ENCODE measurements at places on chromosomes 2 and 18.

DNA sequence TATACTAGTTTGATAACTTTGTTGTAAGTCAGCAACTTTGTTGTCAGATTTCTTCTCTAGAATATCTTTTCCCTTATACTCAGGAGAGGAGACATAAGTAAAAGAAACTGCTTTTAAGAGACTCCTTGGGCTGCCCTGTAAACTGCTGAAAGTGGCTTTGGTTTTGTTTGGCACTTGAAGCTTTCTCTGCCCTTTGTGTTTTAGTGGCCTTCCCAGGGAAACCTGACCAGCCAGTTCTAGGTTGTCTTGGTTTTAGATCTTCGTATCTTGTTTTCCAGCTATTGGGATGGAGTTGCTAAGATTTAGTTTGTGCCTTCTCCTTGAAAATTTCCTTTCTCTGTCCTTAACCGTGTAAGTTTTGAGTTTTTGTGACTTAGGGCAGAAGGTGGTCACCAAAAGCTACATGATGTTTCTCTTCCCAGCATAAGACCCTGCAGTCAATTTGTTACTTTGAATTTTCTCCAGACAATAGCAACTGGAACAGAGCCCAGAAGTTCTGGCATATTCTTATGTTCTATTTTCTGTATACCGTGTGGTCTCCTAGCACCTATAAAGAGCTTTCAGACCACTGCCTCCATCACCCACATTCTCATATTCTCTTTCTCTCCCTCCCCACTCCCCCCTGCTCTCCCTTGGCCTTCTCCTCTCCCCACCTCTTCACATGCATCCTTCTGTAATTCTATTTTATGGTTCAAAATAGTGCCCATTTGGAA lies 81.1 kb downstream of the BOLA3 start:
- DNase-seq, result no peak

DNA sequence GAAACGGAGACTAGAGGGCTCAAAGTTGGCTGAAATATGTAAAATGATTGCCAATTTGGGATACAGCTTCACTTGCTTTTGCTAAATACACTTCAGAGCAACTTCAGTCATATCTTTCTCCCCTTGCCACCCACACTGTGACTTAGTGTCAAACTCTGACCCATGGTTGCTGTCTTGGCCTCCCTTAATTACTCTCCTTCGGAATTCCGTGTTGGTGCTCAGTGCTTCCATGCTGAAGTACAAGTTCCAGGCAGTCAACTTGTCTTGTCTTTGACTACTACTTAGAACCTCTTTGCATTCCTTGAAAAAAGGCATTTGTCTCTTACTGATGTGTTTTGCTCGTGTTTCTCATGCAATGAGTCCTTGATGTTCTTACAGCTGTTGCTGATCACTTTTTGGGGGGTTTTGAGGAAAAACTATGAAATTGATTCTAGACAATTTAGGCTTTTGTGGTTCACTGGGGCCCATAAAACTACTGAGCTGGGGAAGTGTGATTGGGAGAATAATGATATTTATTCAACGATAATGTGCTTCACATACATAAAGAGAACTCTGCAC lies 146.0 kb downstream of the UBE2E3 start:
- no peak for DNase-seq

DNA sequence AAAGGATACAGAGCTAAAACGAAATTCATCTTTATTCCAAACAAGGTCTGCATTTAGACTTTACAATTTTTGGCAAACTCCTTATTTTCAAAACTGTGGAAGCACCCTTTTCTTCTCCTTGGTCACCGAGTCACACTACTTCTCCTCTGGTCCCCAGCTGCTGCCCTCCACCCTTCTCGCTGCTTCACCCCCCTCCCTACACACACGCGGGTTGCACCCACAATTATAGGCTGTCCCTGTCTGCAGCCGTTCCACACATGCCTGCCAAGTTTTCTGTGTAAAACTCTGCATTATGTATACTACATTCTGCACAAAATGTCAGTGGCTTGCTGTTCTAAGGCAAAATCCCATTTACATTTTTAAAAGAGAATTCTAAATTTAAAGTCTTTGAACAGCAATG lies 63.5 kb downstream of the PTPN2 start:
- DNase-seq, result no peak

DNA sequence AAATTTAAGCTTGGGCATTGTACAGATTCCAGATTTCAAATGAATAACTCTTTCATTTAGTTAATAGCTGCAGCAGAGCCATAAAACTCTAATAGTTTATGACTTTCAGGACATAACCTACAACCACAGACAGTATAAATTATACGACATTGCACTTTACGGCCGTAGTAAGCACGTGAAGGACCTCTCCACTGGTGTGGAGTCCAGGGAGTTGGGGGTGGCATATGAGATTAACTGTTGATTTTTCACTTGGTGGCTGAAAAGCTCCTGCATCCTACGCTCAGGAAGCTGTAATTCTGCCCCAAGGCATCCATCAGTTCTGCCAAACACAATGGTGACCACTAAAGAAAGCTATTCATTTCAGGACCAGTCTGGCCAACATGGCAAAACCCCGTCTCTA lies 376.2 kb downstream of the SOX11 start:
- peak; percentile 25 for DNase-seq

DNA sequence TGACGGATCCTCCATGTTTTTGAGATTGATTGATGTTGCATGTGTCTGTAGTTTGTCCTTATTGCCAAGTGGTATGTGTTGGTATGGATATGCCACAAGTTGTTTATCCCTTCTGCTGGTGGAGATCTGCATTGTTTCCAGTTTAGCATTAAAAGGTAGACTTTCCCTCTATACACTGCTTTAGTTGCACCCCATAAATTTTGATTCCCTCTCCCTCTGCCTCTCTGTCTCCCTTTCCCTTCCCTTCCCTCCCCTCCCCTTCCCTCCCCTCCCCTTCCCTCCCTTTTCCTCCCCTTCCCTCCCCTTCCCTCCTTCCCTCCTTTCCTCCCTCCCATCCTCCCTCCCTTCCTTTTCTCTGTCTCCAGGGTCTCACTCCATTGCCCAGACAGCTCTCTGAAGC lies 18.6 kb upstream of the TOGARAM2 start:
- DNase-seq, result no peak

DNA sequence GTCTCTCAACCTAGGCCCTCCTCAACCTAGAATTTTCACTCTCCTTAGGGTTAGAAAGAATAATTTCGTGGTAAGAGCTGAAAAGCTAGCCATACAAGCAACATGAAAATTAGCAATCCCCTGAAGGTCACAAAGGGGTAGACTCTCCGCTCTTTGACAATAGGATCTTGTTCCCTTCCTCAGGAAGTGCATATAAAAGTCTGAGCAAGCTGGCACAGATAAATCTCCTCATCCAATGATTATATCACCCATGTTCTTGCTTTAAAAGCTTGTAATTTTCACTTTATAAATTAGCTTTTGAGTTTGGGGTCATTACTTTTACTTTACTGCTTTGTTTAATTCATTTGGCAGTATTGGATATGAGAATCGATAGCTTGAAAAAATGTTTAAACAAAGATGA lies 852.3 kb upstream of the CRIM1 start:
- DNase-seq, result no peak

DNA sequence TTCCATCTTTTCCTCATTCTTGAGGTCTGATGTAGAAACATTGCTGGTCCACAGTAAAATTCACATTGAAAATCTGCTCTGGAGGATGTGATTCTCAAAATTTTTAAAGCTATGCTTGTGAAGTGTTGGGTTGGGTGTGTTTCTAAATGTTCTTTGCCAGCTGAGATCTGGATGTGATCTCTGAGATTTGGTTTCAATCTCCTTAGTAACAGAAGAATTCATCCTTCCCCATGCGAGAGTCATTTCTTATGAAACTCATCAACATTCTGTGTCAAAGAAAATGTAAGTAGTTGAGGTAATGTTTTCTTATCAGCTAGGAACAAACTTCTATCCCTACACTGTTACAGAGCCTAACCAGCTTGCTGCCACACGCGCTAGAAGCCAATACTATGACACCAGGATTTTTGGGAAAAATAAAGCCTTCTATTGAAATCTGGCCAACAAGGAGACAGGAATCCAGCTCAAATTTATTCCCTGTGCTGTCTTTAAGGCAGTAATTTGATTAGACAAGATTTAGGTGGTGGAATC lies 134.9 kb downstream of the PTH2R start:
- no peak for DNase-seq

- no peak for DNase-seq
These were observed 6.0 kb upstream of the NFE2L2 start for GRCh38 chr2:177270531-177270930.

GRCh38 chr2:116769514-116769913 lies 1045.0 kb upstream of the DDX18 start:
- DNase-seq, result no peak

DNA sequence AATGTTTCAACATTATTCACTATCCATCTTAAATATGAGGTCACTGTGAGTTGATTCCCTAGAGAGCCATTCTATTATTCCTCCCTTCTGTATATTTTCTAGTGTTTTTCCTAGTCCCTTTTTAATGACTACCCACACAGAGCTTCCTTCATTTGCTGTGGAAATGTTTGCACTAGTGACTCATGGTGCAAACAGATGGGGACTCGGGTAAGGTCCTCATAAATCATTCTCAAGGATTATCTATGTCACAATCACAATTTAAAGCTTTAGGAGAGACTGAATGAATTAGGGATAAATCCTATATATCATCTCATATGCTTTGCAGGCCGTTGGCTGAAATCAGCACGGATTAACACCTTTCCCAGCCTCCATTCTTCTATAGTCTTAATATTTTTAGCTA lies 159.6 kb downstream of the DCC start:
- DNase-seq, result no peak

- no peak for DNase-seq
These were observed 16.9 kb downstream of the HS1BP3 start for GRCh38 chr2:20633794-20634506.

- DNase-seq, result no peak
These were observed 91.9 kb downstream of the VRK2 start for GRCh38 chr2:58138396-58139030.

- peak; percentile 3 for DNase-seq
These were observed 30.6 kb upstream of the SPP2 start for GRCh38 chr2:234019896-234020295.

- DNase-seq, result no peak
These were observed 5.5 kb downstream of the ATP6V1B1 start for GRCh38 chr2:70941186-70941585.

GRCh38 chr18:13006531-13007247 lies 15.5 kb downstream of the CEP192 start:
- no peak for DNase-seq

DNA sequence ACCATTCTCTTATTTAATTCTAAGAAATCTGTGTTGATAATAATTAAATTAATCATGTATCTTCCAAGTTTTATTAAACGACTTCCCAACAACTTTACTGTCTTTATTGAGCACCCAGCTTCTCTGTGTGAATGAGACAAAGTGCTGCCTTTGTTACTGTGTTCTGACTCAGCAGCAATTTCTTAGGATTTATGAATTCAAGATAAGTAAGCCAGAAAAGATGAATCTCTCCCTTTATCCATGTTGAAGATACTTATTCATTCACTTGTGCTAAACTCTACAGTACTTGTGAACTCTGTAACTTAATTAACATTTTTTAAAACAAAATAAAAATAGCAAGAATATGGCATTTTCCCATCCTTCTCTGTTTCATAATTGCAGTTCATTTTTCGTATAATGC lies 1403.3 kb upstream of the DDX18 start:
- no peak for DNase-seq

- DNase-seq, result no peak
These were observed 29.5 kb downstream of the EPB41L5 start for GRCh38 chr2:120042359-120042758.

DNA sequence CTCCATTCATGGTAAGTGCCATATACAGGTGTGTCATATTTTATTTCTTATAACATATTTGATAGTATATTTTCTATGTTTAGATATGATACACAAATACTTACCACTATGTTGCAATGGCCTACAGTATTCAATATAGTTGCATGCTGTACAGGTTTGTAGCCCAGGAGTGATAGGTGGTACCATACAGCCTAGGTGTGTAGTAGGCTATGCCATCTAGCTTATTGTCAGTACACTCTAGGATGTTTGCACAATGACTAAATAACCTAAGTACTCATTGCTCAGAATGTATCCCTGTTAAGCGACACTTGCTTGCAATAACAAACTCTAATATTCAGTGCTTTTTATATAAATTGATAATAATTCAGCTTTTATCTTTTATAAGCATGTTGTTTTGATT lies 563.1 kb upstream of the LINC00305 start:
- no peak for DNase-seq

DNA sequence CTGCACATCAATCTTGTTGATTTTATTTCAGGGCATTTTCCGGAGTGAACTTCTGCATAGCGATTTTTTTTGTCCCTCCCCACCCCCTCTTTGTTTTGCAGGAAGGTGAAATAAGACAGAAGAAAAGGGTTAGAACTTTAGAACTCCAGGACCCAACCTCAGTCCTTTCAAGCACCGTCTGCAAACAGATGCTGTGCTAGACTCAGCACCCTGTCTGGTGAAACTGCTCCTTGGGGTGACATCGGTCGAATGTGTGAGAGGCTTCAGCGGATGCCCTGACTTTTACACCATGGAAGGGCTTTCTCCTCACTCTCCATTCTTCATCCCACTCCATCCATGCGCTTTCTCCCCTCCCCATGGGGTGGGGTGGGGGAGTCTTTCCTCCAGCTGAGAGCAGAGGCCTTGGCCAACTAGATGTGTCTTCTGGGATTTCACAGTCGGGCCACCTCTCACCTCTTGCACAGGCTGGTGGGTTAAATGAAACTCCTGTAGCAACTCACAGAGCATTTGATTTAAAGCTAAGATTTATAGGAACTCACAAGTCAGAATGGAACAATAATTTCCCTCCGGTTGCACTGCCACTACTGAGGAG lies 43.3 kb upstream of the EDAR start:
- DNase-seq, result no peak

- DNase-seq, result no peak
These were observed 2.4 kb upstream of the VPS54 start for GRCh38 chr2:64021578-64021977.

DNA sequence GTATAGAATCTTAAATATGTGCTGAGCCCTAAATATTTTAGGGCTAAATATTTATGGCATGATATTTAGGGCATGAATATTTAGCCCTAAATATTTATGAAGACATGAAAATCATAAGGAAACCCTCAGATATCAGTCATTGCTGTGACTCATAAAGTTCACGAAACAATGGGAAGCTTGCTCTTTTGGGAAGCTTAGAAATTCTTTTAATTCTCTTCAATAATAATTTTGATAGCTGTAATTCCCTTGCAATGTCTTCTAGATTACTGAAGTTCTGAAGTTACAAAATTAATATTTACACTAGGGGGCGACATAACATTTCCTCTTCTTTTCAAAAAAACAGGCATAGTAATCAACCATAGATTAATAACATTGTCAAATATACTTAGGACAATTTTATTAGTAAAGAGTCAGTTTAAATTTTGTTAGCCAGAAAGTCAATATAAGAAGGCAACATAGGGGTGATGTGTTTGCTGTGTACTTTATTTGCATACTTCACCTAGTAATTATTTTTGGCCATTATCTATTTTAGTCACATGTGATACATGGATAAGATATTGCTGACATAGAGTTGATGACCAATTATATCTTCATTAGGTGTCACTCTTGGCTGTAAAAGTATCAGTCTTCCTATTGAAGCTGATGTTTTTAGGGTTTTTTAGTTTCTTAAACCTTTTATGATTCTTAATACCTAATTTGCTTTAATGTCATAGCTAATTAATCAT lies 13.2 kb downstream of the ZNF804A start:
- DNase-seq, result no peak
